ENCODE measurements at places on chromosomes 12 and 14. TPM values are rescaled to one million over a fixed set of nuclear protein-coding genes. Genes with fewer than 3 reads are reported as not detected.

DNA sequence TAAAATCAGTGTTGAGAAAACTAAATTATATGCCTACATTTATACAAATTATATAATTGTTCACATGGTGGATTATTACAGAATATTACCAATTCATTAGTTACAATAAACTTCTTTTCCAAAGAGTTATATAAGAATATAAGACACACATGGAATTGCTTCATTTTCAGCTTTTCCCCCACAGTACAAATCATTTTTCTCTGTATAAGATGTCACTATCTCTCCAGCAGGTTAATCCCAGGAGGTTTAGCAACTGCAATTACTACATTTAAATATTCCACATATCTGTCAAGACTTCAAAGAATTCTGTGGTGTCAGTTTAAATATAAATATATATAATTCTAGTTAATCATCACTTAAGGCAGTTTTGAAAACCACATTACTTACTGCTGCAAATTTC lies 59.6 kb upstream of the G2E3 start:
- no peak overlapping the region for H3K4me3 ChIP-seq
- no peaks in the 10 kb centered on the region for H3K27me3 ChIP-seq
- H3K4me1 ChIP-seq = no peaks in the 10 kb centered on the region
- no peak for DNase-seq

- peak overlapping the region; percentile 89 for H3K27ac ChIP-seq
- DNase-seq = peak; percentile 50
- H3K27me3 ChIP-seq = no peaks in the 10 kb centered on the region
- peaks cover 6% of the 10 kb centered on the region for H3K36me3 ChIP-seq
Observed at GRCh38 chr12:92784356-92784755, 81.6 kb downstream of the PLEKHG7 start.

- H3K27me3 ChIP-seq = no peaks in the 10 kb centered on the region
- H3K4me3 ChIP-seq = no peak overlapping the region
- DNase-seq = no peak
- H3K4me1 ChIP-seq = no peaks in the 10 kb centered on the region
- H3K36me3 ChIP-seq = no peaks in the 10 kb centered on the region
Observed at GRCh38 chr12:82412246-82412645, 53.9 kb downstream of the METTL25 start.

GRCh38 chr14:43042408-43042807 lies 1435.7 kb downstream of the LRFN5 start:
- DNase-seq = no peak
- H3K36me3 ChIP-seq = no peaks in the 10 kb centered on the region
- no peaks in the 10 kb centered on the region for H3K27me3 ChIP-seq
- no peaks in the 10 kb centered on the region for H3K4me1 ChIP-seq
- H3K27ac ChIP-seq = no peak overlapping the region

- no peak overlapping the region for H3K4me3 ChIP-seq
- no peak overlapping the region for H3K27ac ChIP-seq
- no peaks in the 10 kb centered on the region for H3K27me3 ChIP-seq
- no peaks in the 10 kb centered on the region for H3K4me1 ChIP-seq
- DNase-seq = no peak
- H3K36me3 ChIP-seq = no peaks in the 10 kb centered on the region
Observed at GRCh38 chr12:113506867-113507266, 35.2 kb upstream of the LHX5 start.

DNA sequence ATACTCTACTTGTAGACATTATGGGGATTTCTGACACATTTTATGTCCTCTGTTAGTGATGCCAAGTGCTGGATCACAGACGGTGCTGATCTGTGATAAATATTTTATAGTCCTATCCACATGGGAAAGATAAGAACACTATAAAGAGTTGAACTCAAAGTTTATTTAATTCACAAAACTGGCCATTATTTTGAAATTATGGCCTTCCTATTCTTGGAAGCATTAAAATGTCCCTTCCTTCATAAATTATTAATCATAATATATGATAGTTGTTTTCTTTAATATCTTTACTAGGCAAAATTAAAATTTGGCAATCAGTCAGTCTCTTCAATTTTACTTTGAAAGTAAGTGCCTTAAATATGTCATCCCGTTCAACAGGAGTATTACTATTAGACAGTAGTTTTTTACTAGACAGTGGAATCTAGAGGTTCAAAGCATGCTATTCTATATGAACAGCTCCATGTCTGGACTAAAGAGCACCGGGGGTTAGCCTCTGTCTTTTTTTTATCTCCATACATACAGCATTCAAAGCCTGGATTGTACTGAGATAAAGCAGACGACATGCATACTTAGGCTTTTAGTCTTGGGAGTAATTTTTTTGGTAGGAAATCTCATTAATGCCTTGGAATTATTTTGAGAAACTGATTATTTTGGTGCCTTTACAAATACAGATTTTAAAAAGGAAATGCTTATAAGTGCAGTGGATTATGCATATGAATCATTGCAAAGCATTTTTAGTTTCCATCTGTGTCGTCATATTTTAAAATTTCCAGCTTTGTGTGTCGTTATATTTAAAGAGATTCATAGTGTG lies 306.1 kb upstream of the RGS6 start:
- H3K27ac ChIP-seq = no peak overlapping the region
- peaks cover 9% of the 10 kb centered on the region for H3K36me3 ChIP-seq
- DNase-seq = peak; percentile 24
- H3K4me3 ChIP-seq = no peak overlapping the region

DNA sequence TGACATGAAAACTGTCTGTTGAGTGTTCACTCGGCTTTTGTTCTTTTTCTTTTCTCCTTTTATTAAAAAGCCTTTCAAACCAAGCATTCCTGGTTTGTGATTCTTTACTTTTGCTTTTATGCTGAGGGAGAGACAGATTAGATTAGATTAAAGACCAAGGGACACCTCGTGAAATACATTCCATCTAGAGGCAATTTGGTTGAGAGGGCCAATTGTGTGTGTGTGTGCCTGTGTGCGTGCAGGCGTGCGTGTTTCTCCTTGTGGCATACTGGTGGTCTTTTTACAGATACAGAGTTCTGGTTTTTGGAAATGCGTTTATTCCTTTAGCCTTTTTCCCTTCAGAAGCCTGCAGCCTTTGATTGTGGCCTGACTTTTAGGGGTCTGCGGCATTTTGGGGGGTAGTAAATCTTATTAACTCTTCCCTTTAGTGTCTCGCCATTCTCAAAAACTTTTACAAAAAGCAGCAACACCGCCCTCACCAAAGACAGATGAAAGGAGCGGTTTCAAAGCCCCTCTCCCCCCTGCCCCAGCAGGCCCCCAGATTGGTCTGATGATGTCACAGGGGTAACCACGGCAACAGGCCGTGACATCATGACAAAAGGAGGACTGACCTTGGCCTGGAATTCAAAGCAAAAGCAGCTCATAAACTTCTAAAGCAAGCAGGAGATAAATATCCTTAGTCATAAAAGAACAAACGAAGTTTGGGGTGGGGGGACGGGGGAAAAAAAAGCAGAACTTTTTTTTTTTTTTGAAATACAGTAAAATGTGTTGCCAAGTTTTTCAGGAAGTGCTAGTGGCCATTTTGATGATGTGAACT lies 84.1 kb upstream of the TBX3 start:
- no peak overlapping the region for H3K27ac ChIP-seq
- H3K4me1 ChIP-seq = peaks cover 4% of the 10 kb centered on the region
- no peaks in the 10 kb centered on the region for H3K27me3 ChIP-seq
- H3K36me3 ChIP-seq = no peaks in the 10 kb centered on the region

DNA sequence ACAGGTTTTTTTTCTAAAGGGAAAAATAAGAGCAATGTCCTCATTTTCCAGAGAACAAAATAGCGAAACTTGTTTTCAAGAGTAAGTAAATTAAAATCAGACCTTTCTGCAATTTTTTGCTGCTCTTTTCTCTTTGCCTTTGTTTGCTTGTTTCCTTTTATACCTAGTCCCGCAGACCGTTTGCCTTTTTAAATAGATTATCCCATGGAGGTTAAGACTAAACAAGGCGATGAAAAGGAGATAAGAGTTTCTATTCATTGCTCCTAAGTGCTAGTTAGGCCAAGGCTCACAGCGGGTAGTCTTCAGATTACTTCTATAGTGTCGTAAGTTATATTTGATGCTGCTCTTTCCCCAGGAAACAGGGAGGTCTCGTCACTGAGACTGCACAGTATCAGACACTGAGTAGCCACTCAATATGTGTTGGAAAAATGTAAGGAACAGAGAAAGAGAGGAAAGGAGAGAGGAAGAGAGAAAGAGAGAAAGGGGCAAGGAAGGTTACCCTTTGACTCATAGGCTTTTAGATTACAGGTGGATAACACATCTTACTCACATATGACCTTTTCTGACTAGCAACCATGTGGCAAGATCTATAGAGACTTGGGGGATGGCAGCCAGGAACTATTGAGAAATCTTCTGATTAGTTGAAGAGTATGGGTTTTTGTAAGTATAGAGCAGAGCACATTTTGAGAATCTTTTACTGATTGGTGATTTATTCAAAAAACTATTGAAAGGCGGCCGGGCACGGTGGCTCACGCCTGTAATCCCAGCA lies 107.5 kb upstream of the PARP11 start:
- H3K27ac ChIP-seq = no peak overlapping the region
- H3K27me3 ChIP-seq = no peaks in the 10 kb centered on the region
- DNase-seq = no peak
- no peaks in the 10 kb centered on the region for H3K4me1 ChIP-seq
- no peak overlapping the region for H3K4me3 ChIP-seq

DNA sequence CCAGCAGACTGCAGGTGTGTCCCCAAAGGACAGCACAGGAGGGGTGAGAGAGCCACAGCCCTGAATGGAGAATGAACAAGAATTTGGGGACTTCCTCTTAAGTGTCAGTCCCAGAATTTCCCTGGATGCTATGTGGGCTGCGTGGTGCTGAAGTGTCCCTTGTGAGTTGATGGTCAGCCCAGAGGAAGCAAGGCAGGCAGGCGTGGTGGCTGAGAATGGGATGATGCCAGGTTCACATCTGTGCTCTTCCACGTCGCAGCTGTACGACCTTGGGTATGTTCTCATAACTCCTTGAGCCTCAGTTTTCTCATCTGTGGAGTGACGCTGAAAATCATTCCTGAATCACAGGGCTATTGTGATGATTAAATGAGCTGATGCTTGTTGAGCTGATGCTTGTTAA lies 62.1 kb upstream of the GPATCH2L start:
- no peak overlapping the region for H3K4me3 ChIP-seq

GRCh38 chr12:18355429-18355828 lies 94.1 kb downstream of the PIK3C2G start:
- DNase-seq = no peak
- H3K36me3 ChIP-seq = no peaks in the 10 kb centered on the region
- H3K4me1 ChIP-seq = no peaks in the 10 kb centered on the region
- H3K27ac ChIP-seq = no peak overlapping the region

- H3K4me1 ChIP-seq = no peaks in the 10 kb centered on the region
- no peak overlapping the region for H3K27ac ChIP-seq
- peak; percentile 60 for DNase-seq
- no peaks in the 10 kb centered on the region for H3K27me3 ChIP-seq
Observed at GRCh38 chr12:132638541-132639408, 20.2 kb downstream of the P2RX2 start.

- H3K36me3 ChIP-seq = no peaks in the 10 kb centered on the region
- H3K27ac ChIP-seq = no peak overlapping the region
- no peaks in the 10 kb centered on the region for H3K4me1 ChIP-seq
- peaks cover 4% of the 10 kb centered on the region for H3K27me3 ChIP-seq
Observed at GRCh38 chr12:54611715-54612149, 23.0 kb downstream of the LACRT start.

DNA sequence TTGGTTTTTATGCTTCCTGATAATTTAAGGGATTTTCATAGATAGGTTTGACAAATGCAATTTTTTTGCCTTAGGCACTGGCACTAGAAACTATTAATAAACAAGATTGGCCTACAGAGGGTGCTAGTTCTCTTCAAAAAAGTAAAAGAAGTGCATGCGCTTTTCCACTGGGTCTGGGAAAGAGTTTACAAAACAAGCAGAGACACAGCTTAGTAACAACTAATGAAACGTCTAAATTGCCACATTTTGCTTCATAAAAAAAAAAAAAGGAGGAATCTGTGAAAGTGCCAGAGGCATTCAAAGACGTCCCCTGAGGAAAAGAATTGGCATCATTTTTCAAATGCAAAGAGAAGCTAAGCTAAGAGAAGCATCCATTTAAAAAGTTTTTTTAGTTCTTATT lies 58.3 kb upstream of the EEA1 start:
- H3K36me3 ChIP-seq = no peaks in the 10 kb centered on the region
- peak; percentile 79 for DNase-seq

- DNase-seq = peak; percentile 94
- no peaks in the 10 kb centered on the region for H3K27me3 ChIP-seq
- no peaks in the 10 kb centered on the region for H3K36me3 ChIP-seq
Observed at GRCh38 chr12:19220205-19220604, 90.7 kb downstream of the PLEKHA5 start.

DNA sequence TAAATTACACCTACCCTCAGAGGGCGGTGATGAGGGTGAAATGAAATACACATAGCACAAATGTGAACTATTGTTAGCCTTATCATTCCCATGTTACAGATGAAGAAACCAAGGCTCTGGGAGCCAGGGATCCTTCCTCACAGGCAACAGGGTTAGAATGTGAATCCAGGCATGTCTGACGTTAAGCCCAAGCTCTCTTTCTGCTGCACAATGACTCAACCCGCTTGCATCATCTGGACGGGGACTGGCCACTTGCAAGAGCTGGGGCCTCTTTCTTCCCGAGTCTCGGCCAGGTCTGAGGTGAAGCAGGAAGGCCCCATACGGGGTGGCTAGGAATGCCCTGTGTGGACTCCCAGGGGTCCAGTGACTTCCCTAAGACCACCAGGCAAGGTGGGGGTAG lies 105.2 kb downstream of the RBM19 start:
- H3K27me3 ChIP-seq = no peaks in the 10 kb centered on the region
- H3K4me1 ChIP-seq = peaks cover 21% of the 10 kb centered on the region
- no peak overlapping the region for H3K4me3 ChIP-seq
- H3K27ac ChIP-seq = peak overlapping the region; percentile 54
- DNase-seq = peak; percentile 98

GRCh38 chr12:76549131-76549530 lies 10.4 kb downstream of the OSBPL8 start:
- no peaks in the 10 kb centered on the region for H3K27me3 ChIP-seq
- no peaks in the 10 kb centered on the region for H3K36me3 ChIP-seq
- peak; percentile 18 for DNase-seq
- H3K4me3 ChIP-seq = no peak overlapping the region

GRCh38 chr12:53340398-53340797 lies 4.2 kb upstream of the SP7 start:
- H3K36me3 ChIP-seq = no peaks in the 10 kb centered on the region
- peaks cover 3% of the 10 kb centered on the region for H3K4me1 ChIP-seq
- no peak overlapping the region for H3K4me3 ChIP-seq
- H3K27me3 ChIP-seq = peaks cover 53% of the 10 kb centered on the region
- H3K27ac ChIP-seq = no peak overlapping the region

DNA sequence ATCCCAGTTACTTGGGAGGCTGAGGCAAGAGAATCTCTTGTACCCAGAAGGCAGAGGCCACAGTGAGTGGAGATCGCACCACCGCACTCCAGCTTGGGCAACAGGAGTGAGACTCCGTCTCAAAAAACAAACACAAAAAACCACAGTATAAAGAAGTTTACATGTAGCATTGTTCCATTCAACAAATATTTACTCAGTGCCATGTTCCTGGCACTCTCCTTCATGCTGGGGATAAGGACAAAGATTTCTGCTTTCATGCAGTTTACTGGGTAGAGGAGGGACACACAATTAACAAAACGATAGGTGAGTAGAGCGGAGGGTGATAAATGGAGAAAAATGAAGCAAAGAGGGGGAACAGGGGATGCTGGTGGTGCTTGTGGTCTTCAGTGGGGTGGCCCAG lies 68.2 kb upstream of the OVCH1 start:
- no peaks in the 10 kb centered on the region for H3K27me3 ChIP-seq
- H3K4me3 ChIP-seq = no peak overlapping the region
- H3K4me1 ChIP-seq = peaks cover 11% of the 10 kb centered on the region

VWF gene
- polyA plus RNA-seq = 0.09 TPM

DTX3 gene
- 14.6 TPM for polyA plus RNA-seq

SERPINA10 gene
- polyA plus RNA-seq = not detected

TMTC3 gene
- 2.8 TPM for polyA plus RNA-seq

Data from IMR-90 (cell line).